ENCODE measurements at places on chromosomes 12 and 14.

DNA sequence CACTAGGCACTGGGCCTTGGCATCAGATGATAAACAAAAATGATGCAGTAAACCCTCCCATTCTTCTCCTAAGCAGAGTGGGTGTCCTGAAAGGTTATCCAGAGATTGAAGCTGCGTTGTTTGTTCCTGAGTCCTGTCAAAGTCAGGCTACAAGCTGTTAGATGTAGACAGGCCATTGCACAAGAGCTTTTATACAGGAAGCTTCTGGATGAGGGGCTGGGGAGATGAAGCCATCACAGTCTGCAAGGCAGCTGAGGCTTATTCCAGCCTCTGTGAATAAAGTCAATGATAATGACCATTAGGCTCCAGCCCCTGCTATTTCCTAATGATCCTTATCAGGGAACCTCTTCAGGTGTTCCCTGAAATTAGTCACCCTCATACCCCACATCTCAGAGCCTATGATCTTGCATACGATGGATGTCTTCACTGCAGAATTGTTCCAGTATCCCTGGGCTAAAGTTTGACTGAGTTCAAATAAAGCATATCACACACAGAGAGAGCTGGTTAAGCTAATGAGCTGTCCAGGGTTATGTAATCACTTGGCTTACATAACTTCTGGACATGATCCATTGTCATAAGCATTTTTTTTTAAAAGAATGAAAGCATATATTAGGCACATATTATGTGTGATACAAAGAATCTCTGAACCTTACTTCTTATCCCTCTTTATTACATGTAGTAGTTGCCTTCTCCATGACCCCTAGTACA, 337.1 kb upstream of the OR4E1 start:
- DNase-seq, result no peak

- no peak for DNase-seq
These were observed 136.3 kb upstream of the PLXNC1 start for GRCh38 chr12:94012071-94012470.

DNA sequence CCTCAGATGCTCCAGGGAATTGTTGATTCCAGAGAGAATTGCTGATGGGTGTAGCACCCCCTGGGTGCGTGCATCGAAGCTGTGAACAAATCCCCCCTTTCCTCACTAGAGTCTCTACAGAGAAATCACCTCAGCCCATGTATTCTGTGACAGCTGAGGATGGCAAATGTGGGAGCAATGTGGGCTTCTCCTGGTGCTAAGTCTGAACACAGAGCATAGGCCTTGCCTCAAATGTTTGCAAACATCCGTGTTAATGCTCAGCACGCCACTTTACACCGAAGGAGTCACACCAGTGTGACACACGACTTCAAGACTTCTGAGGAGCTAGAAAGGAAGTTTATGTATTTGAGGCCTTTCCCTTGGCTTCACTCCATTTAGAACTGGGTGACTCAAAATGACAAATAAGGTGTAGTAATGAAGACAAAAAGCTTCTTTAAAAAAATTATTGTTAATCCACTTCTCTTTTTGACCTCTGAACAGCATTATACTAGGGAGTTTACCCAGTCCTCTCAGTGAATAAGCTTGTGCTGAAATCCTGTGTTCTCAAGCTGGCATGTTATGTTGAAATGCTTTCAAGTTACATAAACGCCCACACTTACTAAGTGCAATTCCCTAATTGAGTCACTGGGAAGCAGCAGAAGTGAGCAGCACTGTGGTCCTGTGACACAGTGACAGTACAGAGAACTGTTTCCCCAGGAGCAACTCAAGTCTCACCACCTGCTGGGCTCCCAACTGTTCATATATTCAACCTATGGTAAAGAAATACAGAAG, 92.9 kb downstream of the FAR2 start:
- DNase-seq, result peak; percentile 55

DNA sequence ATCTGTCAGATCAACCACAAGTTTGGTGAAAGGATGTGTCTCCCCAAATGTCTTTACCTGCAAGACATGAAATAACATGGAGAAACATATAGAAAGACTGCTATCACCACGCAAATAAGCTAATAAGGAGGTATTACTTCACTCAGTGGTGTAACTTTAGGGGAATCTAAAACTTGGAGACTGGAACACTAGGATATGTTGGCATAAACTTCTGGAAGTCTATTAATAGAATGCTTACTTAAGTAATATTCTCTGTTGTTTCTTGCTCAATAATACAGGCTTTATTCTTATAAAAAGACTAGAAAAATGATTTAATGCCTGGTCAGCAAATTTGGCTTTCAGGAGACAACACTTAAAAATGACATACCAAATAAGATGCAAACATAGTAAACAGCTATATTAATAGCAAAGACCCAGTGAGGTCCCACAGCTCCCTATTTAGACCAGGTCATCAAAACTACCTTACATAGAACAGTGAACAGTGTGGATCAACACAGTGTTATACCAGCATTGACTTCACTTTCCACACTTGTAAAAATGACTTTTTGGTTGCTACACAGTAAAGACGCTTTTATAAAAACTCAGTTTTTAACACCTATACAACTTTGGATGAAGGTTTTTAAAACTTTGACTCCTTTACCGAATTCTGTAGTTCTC, 18.9 kb upstream of the HAL start:
- no peak for DNase-seq
